ENCODE measurements at places on chromosomes 16 and 17. TPM values are rescaled to one million over a fixed set of nuclear protein-coding genes. Genes with fewer than 3 reads are reported as not detected.

C16orf54 gene
- 114 TPM for total RNA-seq

SLC52A1 gene
- 0.58 TPM for total RNA-seq

PROCA1 gene
- total RNA-seq = 7.3 TPM

LGALS9B gene
- not detected for total RNA-seq

CRISPLD2 gene
- 0.58 TPM for total RNA-seq

CCDC144A gene
- 6.8 TPM for total RNA-seq

APOH gene
- total RNA-seq = not detected

CHMP1A gene
- 81.2 TPM for total RNA-seq

VMO1 gene
- total RNA-seq = not detected

All from activated naive CD4-positive, alpha-beta T cell treated with anti-CD3 and anti-CD28 coated beads, Interleukin-2, amount 10 ng/mL, durations not matched to agents 5 hours and 36 hours (primary cell).